ENCODE measurements at places on chromosomes 2 and 18.

DNA sequence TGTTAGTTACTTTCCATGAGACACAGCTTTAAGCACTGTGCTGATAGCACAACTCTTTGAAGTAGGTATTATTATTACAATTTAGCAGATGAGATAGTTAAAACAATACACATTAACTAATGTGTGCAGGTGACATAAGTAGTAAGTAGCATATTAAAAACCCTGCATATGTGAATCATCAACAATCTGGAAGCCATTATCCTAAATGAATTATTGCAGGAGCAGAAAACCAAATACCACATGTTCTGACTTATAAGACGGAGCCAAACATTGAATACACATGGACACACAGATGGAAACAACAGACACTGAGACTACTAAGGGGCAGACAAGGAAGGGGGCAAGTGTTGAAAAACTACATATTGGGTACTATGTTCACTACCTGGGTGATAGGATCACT is 300.3 kb upstream of the GULP1 start:
- DNase-seq, result no peak

- DNase-seq, result no peak
Observed at GRCh38 chr2:149132901-149133300, 94.4 kb downstream of the LYPD6B start.

DNA sequence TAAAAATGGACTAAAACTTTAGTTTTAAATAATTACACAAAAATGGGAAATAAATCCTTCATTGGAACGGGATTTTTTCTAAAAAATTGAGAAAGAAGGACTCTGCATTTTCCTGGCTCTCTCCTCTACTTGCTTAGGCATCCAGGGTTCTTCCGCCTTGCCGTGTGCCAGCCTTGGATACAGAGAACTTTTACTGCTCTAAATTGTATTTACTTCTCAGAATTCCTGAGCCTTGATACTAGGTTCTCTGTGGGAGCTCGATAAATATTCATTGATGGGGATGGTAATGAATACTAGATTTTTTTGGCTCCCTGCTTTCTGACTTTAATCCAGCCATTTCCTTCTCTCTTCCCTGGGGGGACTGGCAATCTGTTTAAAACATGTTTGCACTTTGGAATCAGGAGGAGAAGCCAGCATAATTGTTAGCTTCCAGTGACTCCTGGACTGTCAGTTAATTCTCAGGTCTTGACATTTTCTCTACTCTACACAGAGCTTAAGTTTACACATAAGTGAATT is 746.1 kb upstream of the LRRTM1 start:
- no peak for DNase-seq

- no peak for DNase-seq
Observed at GRCh38 chr2:172931918-172932520, 143.6 kb upstream of the MAP3K20 start.

GRCh38 chr2:44550561-44550960 is 188.8 kb downstream of the CAMKMT start:
- DNase-seq, result no peak

DNA sequence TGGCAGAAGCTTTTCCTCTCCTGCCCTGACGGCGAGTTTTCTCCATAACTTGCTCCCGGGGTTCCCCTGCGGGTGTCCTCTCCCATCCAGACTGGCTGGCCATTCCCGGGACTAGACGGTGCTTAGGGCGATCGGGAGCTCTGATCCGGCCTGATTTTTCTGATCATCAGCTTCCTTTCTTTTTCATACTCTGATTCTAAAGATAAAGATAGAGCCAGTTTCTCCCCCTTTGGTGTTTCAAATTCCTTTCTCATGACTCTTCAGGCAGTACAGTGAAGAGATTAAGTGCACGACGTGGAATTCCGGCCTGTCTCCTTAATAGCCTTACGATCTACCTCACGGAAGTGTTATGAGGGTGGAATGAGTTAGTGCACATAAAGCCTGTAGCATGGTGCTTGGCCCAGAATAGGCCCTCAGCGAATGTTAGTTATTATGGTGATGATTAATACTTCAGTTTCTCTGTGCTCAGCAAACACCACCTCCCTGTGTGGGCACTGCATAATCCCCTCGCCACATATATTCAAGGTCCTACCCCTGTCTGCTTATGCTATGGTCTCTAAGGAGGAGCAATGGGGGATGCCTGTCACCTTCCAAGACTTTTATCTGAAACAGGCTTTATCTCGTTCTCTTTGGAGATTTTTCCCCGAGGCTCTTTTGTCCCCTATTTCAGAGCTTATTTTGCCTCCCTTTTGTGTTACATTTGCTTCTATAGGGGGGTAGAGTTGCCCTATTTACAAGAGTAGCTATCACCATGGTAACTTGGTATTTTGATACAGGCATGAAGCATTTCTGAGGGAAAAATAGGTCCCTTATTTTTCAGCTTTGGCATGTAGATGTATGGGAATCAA is 254.8 kb downstream of the CDH2 start:
- peak; percentile 86 for DNase-seq

Data from islet precursor cell (in vitro differentiated cells).